ENCODE measurements at places on chromosomes 6 and 20. TPM values are rescaled to one million over a fixed set of nuclear protein-coding genes. Genes with fewer than 3 reads are reported as not detected.

MYLK2 gene
- total RNA-seq = not detected

PRRC2A gene
- 100 TPM for total RNA-seq

KCNK15 gene
- total RNA-seq = 1.4 TPM

C6orf163 gene
- total RNA-seq = 10.1 TPM

HRH3 gene
- not detected for total RNA-seq

SCUBE3 gene
- total RNA-seq = 0.81 TPM

LY6G6C gene
- 80.0 TPM for total RNA-seq

PROKR2 gene
- not detected for total RNA-seq

SRC gene
- total RNA-seq = 25.2 TPM

PHACTR1 gene
- total RNA-seq = 4.0 TPM

TRIM10 gene
- 0.83 TPM for total RNA-seq

RCAN2 gene
- total RNA-seq = 6.7 TPM

HSPA1L gene
- 1.6 TPM for total RNA-seq

C6orf58 gene
- total RNA-seq = not detected

SAMD3 gene
- total RNA-seq = 3.5 TPM

SEL1L2 gene
- total RNA-seq = not detected

BANF2 gene
- not detected for total RNA-seq

ISM1 gene
- total RNA-seq = 12.8 TPM

CCN6 gene
- total RNA-seq = 1.0 TPM

FAM184A gene
- total RNA-seq = 1.8 TPM

CASP8AP2 gene
- total RNA-seq = 11.0 TPM

RNF217 gene
- 35.0 TPM for total RNA-seq

MTHFD1L gene
- 4.1 TPM for total RNA-seq

SPAG4 gene
- total RNA-seq = 0.89 TPM
